ENCODE measurements at places on chromosomes 6 and 20.

GRCh38 chr6:109768485-109768884 is 77.4 kb downstream of the FIG4 start:
- DNase-seq = no peak

- no peak for DNase-seq
These were observed 8.6 kb downstream of the MAN1A1 start for GRCh38 chr6:119340796-119341487.

DNA sequence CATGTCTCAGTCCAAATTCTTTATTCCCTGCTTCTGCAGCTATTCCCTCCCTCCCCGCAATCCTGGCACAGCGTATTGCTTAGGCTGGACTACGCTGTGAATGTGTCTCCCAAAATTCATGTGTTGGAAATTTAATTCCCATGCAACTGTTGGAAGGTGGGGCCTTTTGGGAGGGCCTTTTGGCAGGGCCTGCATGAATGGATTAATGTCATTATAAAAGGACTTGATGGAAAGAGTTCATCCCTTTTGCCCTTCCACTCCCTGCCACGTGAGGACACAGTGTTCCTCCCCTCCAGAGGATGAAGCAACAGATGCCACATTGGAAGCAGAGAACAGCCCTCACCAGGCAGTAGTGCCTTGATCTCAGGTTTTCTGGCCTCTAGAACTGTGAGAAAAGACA is 20.4 kb upstream of the NOTCH4 start:
- no peak for DNase-seq

- DNase-seq = no peak
These were observed 375.3 kb downstream of the MAFB start for GRCh38 chr20:40313730-40314129.

DNA sequence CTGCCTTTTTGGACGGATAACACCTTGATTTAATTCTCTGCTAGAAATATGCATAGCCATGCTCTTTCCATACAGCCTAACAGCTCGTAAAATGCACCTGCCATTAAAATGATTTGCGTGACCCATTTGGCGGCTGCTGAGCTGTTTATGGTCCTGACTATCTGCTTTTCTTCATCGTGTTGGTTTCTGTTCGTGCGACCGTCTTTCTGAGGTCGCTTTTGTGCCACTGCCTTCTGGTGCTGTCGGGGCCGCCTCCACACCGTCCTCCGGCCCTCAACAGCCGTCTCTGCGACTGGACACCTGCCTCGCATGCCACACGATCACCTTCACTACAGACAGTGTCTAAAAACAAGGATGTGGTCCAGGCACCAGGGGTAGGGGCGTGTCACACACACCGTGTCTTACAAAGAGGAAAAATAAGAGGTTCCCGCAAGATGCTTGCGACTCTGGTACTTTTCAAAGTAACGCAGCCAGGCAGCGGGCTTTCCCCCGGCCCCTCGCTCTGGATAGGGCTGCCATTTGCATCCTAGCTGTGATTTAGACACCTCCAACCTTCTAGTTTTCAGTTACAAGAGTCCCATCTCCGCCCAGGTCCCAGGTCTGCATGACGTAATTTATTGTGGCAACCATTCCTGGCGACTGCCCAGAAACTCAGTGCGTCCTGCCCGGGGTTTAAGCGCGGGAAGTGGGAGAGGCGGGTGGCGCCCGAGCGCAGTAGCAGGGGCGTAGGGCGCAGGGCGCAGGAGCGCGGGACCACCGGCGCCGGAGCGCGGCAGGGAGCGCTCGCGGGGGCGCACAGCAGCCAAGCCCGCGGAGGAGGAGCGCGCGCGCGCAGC is at the start of gene STMND1:
Gene STMND1, plus strand, starts transcription at position 629 of the 836 bp plus-strand sequence. CDS start 208 bp downstream, outside the sequence.
- DNase-seq = no peak

- DNase-seq = no peak
These were observed 60.8 kb upstream of the CARMIL1 start for GRCh38 chr6:25218346-25218745.

DNA sequence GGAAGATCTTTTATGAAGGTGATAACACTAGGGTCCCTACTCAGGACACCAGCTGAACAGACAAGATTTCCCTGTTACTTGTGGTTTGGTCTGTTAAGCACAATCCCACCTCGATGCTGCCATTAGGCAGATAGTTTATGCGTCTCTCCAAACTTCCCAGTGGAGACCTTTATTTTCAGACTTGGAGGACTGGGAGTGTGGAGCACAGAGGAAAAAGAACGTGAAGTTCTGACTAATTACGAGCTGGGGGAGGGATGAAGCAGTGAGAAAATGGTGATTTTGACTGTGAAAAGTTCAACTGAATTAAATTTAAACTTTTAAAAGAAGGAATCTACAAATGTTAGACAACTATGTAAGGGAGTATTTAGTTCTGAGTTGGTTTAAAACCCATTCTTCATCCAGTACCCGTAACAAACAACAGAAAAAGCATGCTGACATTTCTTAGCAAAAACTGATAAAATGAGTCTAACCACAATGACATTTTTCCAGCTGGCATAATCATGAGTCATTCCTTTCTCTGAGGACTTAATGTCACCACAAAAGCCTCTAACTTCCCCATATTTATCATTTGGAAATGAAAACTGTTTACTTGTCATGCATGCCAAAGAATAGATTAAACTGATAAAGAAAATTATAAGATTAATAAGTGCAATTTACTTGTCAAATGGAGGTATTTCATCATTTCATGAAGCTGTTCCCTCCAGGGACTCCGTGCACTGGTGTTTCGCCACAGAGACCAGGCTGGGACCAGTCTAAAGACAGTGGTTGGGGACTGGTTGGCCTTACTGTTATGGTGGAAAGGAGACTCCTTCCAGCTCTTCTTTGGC is 113.3 kb upstream of the SSTR4 start:
- DNase-seq = peak; percentile 68
